ENCODE measurements at places on chromosomes 2 and 18. TPM values are rescaled to one million over a fixed set of nuclear protein-coding genes. Genes with fewer than 3 reads are reported as not detected.
A peak's percentile ranks its signal among the peaks of the same experiment; 100 is the strongest.

The SLC9A4 gene
- not detected for polyA plus RNA-seq

- DNase-seq: peak; percentile 27
Measured at GRCh38 chr2:43210467-43211303, 15.7 kb downstream of the ZFP36L2 start.

The CPO gene
- not detected for polyA plus RNA-seq

DNA sequence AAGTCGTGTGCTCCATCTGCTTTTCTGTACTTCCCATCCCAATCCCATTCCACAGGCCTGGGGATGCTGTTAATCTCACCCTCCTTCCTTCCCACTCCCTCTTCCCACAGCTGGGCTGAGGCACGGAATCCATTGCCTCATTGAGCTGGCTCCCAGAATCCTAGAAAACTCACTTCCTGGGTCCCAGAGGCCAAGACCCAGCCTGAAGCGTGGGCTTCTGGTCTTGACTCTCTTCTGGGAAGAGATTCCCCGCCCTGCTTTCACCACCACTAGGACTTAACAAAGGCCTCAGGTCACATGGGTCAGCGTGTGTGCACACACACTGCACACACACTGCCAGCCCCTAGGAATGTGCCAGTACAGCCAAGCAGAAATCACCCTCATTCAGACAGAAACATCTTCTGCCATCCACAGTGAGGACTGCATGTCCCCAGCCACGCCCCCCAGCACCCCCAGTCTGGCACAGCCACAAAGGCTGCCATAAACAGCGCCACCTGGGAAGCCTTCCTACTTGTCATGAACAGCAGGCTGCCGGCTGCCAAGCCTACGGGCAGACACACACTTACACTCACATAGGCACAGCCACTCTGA, 165.8 kb downstream of the TNS1 start:
- DNase-seq: peak; percentile 63

DNA sequence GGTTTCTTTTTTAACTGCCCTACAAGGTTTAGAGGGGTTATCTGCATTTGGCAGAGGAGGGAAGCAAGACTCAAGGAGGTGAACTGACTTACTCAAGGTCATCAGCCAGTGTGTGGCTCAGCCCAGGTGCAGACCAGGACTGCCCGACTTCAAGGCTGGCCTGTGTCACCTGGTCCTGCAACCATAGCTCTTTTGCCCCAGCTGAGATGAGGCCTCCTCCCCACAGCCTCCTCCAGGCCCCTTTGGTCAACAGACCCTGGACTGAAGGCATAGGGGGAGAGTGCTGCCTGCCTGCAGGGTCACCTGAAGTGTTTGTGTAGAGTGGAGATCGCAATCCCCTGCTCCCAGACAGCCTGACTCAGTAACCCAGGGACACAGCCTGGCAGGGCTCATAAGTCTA, 168.5 kb upstream of the GLI2 start:
- no peak for DNase-seq

DNA sequence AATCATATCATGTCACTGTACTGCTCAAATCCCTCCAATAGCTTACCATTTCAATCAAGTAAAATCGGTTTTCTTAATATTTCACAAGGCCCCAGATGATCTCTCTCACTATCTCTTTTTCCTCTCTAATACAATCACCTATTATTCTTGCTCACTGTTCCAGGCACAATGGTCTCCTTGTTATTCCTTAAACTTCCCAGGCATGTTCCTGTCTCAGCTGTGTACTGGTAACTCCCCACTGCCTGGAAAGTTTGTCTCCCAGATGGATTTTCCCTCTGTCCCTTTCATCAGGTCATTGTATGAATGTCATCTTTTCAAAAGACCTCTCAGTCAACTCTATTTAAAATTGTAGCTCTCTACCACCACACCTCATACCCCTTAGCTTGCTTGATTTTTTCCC, 30.7 kb upstream of the FANCL start:
- no peak for DNase-seq

The MC2R gene
- not detected for polyA plus RNA-seq

- peak; percentile 90 for DNase-seq
Measured at GRCh38 chr2:135052042-135052876, at the start of gene RAB3GAP1. Gene RAB3GAP1, plus strand, starts transcription at chr2:135052292. Its CDS starts 16 bp downstream, at chr2:135052308.

The RAB11FIP5 gene
- polyA plus RNA-seq: 16.2 TPM

DNA sequence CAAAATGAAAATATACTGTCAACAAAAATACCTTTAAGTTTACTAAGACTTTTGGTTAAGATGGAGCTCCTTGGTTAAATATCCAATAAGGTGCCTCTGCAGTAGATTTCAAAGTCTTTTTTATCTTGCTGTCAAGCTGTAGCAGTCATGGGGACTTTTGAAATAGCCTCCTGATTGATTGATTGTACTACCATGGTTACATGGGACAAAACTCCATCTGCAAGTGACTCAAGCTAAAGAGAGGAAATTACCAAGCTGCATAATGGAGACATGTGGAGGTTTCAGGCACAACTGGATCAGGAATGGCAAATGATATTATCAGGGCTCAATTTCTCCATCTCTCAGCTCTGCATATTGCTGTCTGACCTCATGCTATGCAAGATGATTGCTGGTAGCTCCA, 73.4 kb upstream of the ST8SIA3 start:
- no peak for DNase-seq

The ICOS gene
- polyA plus RNA-seq: not detected

The PSD4 gene
- polyA plus RNA-seq: 5.5 TPM

The ZNF407 gene
- polyA plus RNA-seq: 10.2 TPM

The GPR155 gene
- polyA plus RNA-seq: 2.8 TPM

Measured in brain (organoid and tissue), 16 donors.